T-helper 2 cell treated with Interferon-gamma antibody and Interleukin-4, amounts not matched to agents 100 ng/mL and 5 ng/mL, for 36 hours (primary cell): ENCODE measurements at places on chromosomes 12 and 14. TPM values are rescaled to one million over a fixed set of nuclear protein-coding genes. Genes with fewer than 3 reads are reported as not detected.

The GLIPR1L2 gene
- 0.09 and 0.14 TPM in 2 replicates for total RNA-seq

The MAP1LC3B2 gene
- total RNA-seq = 0.50 and 0.77 TPM in 2 replicates

The HIF1A gene
- 89.6 and 91.5 TPM in 2 replicates for total RNA-seq

The JPH4 gene
- total RNA-seq = not detected in 2 replicates

The P2RX4 gene
- 45.5 and 47.0 TPM in 2 replicates for total RNA-seq

The GLT8D2 gene
- total RNA-seq = 0.16 TPM in 1 of 2 replicates, not detected in the other

The NKX2-8 gene
- not detected in 2 replicates for total RNA-seq

The C12orf54 gene
- not detected in 2 replicates for total RNA-seq

The TBX5 gene
- not detected in 2 replicates for total RNA-seq

The AMDHD1 gene
- 0.52 and 0.86 TPM in 2 replicates for total RNA-seq
